Right forelimb (tissue), 1 donor: ENCODE measurements at places on chromosomes 4 and X.
A peak's percentile ranks its signal among the peaks of the same experiment; 100 is the strongest.

GRCh38 chrX:118497180-118497818 is 1.7 kb downstream of the DOCK11 start:
- no peak for DNase-seq

- no peak for DNase-seq
Measured at GRCh38 chrX:36974911-36975310, 33.3 kb upstream of the FAM47C start.

DNA sequence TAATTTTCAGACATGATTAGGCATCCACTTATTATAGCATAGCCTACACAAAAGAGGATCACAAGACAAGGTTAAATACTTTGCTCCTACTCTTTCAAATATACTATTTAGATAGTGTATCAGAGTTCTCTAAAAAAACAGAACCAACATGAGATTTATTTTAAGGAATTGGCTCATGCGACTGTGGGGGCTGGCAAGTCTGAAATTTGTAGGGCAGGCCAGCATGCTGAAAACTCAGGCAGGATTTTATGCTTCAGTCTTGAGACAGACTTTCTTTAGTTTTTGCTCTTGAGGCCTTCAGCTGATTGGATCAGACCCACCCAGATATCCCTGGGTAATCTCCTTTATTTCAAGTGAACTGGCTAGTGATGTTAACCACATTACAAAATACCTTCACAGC is 169.5 kb downstream of the MAML3 start:
- no peak for DNase-seq

DNA sequence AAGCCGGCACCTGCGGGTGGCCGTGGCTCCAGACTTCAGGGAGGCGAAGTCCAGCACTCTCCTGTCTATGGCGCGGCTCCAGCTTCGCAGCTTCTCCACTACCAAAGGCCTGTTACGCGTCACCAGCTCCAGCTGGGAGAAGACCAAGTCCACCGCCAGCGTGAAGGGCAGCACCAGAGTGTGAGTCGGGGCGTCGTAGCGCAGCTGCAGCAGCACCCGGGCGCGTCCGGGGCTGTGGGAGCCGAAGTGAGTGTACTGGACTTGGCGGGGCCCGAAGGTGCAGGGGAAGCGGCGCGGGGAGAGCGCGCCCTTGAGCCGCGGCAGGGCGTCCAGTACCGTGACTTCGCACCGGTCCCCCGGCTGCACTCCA is 444 bp downstream of the FREM3 start:
- peak; percentile 62 for DNase-seq

DNA sequence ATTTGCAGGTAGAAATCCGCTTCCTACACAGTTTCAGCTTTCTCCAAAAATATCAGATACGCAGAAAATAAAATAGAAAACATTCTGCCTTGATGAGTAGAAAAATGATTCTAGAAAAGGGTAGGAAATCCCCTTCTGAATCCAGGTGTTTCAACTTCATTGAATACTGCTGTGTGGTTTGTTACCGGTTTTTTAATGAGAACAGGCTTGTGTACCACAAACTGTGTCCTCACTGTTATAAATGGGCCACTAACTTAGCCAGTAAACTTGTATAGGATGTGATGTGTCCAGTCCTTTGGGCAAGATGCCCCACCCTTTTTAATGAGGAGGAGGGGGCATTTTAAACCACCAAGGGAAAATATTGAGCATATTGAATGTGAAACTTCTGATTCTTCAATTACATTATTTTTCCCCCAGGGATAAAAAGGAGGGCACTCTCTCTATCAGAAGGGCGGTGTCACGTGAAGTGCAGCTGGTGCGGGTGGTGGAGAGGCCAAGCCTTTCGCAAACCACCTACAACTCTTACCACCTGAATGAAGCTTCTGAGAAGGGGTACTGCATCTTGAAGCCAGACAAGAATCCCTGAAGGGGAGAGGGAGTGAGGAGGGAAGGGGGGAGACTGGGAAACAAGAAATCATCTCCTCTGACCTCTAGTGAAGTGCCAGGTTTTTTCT is 4.5 kb downstream of the CXXC4 start:
- peak; percentile 49 for DNase-seq

DNA sequence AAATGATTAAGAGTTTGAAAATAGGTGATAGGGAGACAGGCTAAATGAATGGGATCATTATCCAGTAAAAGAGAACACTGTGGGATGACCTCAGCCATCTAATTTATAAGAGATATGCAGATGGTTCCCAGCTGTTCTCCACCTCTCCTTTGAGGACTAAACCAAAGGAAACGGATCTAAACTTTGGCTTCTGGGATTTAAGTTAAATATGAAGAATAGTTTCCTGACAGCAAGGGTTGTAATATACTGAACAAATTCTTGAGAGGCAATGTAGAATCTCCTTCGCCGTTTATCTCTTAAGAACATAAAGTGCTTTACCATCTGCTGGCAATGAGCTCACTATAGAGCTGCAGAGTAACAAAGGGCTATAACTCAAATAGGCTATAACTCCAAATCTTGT is 35.4 kb upstream of the HPGDS start:
- DNase-seq = no peak

DNA sequence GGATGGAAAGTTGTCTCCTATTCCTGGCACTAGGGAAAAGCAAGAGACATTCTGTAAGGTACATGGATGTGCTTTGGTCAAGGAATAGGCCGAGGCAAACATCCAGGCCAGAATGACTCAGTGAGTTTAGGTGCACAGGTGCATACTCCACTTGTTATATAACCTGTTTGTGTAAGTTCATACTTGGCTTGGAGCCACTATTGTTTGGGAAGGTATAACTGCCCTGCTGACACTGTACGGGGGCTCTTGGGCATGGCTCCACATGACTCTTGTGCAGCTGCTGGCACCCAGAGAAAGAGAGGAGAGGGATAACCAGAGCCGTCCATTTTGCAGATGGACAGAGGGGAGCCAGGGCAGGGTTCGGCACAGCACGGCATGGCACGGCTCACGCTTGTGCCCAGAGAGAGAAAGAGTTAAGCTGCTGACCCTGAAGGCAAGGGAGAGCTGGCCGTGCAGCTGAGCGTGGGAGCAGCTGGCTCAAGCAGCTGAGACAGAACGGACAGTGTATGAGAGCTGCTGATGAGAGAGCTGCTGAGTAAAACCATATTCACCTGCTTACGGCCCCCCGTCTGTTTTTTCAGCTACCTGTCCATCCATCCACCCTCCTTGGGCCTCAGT is 98.0 kb downstream of the SLC2A9 start:
- DNase-seq = no peak
